IMR-90 (cell line): ENCODE measurements at places on chromosomes 6 and 20. TPM values are rescaled to one million over a fixed set of nuclear protein-coding genes. Genes with fewer than 3 reads are reported as not detected.

- no peak for DNase-seq
Observed at GRCh38 chr6:137423451-137424168, 70.6 kb downstream of the OLIG3 start.

DNA sequence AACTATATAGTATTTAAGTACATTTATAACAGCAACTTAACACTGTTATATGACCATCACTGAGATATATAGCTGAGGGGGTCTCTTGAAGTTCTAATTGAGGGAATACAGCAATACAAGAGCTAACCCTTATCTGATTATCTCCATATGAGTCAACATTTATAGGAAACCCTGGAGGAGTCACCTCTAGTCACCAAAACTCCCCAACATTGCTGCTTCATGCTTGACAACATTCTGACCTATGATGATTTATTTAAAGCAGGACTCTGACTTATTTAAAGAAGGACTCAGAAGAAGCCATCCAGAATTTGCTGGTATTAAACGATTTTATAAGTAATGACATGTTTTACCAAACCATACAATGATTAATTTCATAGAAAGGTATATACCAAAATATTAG lies 182.6 kb upstream of the NOX3 start:
- DNase-seq: no peak

DNA sequence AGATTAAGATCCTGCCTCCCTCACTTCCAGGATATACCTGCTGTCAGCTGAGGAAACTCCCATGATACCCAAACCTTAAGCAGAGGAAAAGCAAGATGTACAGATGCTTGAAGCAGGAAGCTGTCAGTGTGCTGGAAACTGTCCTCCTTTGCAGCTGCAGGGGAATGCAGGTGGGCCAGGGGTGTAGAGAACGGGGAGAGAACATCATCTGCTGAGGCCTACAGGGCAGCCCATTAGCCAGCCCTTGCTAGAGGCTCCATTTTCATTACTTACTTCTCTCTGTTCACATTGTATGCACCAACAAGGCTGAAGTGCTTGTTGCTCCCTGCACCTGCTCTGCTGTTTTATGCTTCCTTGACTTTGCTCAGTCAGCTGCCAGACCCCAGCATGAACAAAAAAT lies 119.1 kb downstream of the PRND start:
- DNase-seq: no peak

DNA sequence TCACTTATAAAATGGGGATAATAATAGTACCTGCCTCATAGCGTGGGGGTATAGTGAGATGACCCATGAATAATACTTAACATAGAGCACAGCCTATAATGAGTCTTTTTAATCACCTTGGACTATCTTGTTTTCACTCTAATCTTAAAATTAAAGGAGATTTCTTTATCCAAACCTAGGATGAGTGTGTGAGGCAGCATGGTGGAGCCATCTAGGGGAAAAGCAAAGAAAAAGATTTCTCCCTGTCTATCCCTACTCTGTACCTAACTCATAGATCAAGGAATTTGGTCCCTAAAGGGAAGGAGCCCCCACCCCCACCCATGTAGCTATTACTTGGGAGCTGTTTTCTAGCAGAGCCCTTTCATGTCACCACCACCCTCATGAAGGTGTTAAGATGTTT lies 45.2 kb upstream of the PAK5 start:
- no peak for DNase-seq

DNA sequence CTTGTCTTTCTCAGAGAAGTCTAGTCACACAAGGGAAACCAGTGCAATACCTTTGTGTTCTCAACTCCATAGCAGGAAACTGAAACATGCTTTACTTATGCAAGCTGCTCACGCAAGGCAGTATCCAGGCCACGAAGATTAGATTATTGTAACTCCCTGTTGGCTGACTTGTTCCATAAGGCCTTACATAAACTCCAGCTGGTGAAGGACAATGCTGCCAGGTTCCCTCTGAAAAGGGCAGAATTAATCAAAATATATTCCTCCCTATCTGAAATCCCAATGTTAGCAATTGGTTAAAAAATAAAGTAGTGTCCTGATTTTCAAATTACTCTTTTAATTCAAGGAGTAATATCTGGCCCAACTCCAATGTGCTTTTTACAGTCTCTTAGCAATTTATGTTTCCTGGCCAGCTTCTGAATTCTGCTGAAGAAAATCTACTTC lies 966.6 kb downstream of the HACE1 start:
- DNase-seq: no peak

DNA sequence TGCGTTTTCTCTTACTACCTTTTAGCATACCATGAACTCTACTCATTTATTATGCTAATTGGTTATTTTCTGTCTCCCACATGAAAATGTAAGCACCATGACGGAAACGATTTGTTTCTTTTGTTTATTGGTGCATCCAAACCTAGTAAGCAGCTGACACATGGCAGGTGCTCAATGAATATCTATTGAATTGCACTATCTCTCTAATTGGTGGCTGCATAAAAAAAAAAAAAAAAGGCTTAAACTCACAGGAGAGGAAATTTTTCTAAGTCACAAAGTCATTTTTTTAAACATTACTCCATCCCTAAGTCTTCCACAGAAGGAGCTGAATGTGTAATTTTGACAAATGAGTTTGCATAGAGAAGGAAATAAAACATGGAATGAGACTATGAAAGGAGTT lies 608.4 kb downstream of the PTPRT start:
- DNase-seq: no peak

- peak; percentile 83 for DNase-seq
Observed at GRCh38 chr20:5191829-5192569, 65.2 kb downstream of the CDS2 start.

DNA sequence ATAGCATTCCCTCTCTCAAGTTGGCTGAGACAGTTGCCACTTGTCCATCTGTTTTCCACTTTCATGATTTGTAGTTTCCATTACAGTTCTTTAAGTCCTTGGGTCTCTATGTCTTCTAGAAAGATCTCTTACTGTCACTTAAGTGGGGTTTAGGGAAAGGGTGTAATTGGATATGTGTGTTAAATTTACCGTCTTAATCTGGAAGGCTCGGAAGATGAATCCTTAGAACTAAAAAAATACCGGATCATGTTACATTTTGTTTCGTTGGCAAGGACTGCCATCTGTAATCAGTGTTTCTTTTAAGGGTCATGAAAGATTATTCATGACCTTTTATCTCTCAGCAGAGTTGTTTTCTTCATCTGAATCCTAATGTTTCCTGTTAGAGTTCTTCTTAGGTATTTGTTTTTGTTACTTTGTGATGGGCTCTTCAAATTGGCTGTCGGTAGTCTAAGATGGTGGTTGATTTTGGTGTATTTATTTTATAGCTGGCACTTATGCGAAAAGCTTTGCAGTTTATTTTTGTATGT lies 21.8 kb upstream of the BTBD3 start:
- peak; percentile 45 for DNase-seq

GRCh38 chr6:118788702-118789101 lies 105.2 kb upstream of the ASF1A start:
- DNase-seq: no peak

- no peak for DNase-seq
Observed at GRCh38 chr6:44779130-44779826, 391.8 kb downstream of the CDC5L start.

DNA sequence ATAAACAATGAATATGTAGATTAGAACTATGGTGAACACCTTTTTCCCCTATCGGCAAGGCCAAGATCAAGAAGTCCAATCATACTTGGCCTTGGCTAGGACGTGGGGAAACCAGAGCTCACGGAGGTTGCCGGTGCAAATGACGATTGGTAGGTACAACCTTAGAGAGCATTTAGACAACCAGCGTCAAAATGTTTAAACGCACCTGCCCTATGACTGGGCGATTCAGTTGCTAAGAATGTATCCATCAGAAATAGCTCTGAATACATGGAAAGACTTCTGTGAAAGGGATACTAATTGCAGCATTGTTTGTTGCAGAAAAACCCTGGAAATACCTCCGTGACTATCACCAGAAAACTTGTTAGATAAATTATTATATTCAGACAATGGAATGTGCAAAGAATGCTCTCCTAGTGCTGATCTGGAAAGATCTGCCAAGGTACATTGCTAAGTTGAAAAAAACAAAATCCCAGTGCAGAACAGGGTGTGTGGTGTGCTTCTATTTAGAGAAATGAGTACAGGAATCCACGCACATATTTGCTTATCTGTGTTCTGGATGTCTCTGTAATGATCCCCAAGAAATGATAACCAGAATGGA lies 48.0 kb upstream of the PTPN1 start:
- peak; percentile 27 for DNase-seq

GRCh38 chr20:37932919-37933318 lies 30.0 kb downstream of the VSTM2L start:
- no peak for DNase-seq

DNA sequence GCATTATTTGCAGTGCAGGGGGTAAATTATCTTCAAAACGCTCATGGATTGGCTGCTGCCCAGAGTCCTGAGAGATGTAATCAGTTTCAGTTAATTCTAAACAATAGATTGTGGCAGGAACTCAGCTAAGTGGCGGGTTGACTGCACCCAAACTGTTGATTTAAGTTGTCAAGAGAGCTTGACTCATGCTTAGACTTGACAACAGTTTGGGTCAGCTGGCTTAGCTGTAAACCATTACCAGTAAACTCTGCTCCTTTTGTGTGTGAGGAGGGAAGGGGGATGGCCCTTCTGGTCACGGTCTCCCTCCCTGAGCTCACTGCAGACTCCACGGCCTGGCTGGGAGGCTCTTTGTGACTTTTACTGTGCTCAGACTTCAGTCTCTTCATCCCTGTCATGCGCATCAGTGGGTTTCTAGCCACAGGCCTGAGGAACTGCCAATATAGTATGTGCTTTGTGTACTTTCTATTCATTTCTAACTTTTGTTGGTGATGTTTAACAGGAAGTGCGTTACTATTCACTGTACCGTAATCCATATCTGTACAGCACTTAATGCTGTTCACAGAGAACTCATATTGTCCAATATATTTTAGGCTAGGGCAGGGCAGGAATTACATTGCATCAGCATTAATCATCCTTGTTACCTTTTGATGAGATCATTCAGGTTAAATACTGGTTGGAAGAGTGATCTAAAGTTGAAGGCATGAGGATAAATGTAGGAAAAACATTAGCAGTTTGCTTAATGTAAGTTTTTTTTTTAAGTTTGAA lies 488.3 kb downstream of the CDKAL1 start:
- DNase-seq: peak; percentile 82

Gene HRH3
- not detected in 2 replicates for polyA plus RNA-seq

Gene RIPOR2
- polyA plus RNA-seq: 0.87 and 1.2 TPM in 2 replicates

Gene GSTA3
- polyA plus RNA-seq: not detected in 2 replicates

Gene TCF15
- not detected in 2 replicates for polyA plus RNA-seq

Gene CRISP3
- not detected in 2 replicates for polyA plus RNA-seq
